ENCODE measurements at places on chromosomes 4 and X.

DNA sequence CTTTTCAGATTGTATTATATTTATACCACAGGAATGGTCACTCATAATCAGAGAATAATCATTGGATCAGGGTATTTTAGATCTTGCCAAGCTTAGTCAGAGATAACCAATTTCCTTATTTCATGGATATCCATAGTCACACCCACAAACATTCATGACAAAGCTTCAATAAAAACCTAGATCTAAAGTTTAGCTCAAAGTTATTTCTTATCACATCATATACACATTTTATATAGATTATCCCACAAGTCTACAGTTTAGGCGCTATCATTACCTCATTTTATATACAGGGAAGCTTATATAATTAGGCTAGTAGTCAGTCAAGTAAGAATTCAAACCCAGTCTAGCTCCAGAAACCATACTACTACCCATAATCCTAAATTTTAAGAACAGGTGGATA, 82.3 kb downstream of the SLC10A7 start:
- no peak for DNase-seq

DNA sequence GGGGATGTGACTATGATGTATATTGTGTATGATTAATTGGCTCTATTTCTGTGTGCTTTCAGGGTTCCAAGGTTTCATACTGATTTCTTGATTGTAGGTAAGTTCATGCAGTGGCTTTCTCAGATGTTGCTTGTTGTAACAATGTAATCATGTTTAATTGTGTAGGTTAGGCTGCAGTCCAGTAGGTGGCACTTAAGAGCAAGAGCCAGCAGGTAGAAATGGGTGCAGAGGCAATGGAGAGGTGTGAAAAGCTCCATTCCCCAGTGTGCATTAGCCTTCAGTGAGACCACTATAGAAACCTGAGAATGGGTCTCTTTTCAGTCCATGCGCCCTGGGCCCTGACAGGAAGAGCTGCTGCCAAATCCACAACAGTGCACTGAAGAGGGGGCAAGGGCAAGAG, 28.2 kb downstream of the DCAF12L2 start:
- DNase-seq: no peak

- no peak for DNase-seq
These were observed 333.9 kb downstream of the ARHGAP24 start for GRCh38 chr4:85808864-85809263.

- DNase-seq: no peak
These were observed 53.7 kb upstream of the NFKB1 start for GRCh38 chr4:102447413-102447812.

DNA sequence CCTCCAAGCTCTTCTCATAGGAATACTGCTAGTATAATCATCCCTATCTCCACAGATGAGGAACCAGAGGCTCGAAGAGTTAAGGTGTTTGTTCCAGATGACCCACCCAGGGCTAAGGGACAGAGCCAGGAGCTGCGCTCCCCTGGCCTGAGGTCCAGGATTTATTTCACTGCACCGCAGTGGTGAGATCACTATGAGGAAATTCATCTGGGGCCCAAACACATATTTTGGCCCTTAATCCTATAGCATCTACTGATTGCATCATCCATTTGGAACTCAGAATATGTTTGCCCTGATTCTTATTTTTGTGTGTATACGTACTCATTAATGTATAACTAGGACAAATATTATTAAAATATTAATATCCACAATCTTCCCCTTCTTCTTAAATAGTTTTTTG, 100.1 kb upstream of the RBPJ start:
- DNase-seq: no peak

DNA sequence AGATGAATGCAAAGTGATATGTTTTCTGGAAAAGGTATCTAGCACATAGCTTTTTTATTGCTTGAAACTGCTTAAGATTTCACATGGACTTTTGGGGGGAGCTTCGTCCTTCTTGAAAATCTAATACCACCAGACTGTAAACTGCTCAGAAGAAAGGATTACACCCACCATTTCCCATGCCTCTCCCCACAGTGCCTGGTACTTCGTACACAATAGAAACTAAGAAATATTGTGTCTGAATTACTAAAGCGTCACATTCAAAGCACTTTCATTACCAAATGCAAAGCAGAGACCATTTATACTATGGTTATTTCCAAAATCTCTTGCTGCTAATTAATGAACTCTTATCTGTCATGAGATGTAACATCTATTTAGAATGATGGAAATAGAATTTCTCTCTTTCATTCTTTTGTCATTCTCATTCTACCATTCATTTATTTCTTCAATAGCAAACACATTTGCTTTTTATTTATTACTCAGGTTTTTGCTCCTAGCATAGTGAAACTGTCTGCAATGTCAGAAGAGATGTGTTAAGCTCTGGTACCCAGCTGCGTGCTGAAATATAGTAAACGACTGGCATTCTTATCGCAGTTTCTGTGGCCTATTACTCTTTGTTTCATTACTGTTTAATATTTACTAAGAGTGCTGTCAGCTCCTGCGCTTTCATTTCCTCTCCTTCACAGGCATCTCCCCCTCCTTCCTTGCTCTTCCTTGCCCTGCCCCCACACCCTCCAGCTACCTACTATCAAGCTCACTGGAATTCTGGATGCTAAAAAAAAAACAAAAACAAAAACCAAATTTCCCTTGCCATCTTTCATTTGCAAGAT, 51.4 kb upstream of the RAPGEF2 start:
- DNase-seq: no peak

- DNase-seq: no peak
These were observed 116.2 kb downstream of the CDS1 start for GRCh38 chr4:84699001-84699671.

GRCh38 chrX:115067812-115068211, 50.4 kb upstream of the IL13RA2 start:
- DNase-seq: no peak

- DNase-seq: no peak
These were observed 63.1 kb downstream of the ATP11C start for GRCh38 chrX:139869796-139870195.

DNA sequence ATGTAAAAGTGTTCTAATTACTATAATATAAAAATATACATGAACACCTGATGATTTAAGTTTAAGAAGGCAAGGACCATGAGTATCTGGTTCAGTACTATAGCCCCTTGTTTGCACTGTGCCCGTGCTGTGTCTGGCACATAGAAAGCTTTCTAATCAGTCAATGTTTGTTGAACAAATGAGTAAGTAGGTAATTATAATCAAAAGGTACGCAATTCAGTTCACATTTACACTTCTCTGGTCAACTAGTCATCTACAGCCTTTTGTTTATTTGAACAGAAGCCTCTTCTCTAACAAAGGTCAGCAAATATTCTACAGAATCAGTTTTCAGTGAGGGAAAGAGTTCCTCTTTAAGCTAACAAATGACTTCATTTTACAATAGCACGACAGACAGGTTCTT, 523.3 kb downstream of the SMARCA1 start:
- no peak for DNase-seq

GRCh38 chr4:182126603-182127002, 116.6 kb upstream of the TENM3 start:
- DNase-seq: no peak

DNA sequence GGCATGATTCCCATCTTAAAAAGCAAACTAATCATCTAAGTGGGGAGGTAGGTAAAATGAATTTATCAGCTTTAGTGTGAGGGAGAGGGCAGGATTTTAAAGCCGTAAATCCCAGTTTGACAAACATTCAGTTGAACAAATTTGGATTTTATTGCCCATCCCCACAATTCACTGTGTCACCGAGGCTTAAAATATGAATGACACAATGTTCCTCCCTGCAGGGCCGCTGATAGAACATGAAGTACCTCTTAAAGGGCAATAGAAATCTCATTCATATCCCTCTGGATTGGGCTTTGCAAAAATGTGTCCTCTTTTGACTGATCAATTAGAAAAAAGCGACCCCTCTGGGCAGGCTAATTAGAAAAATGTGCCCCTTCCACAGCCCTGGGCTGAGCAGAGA, 45.5 kb upstream of the SMAD1 start:
- no peak for DNase-seq

DNA sequence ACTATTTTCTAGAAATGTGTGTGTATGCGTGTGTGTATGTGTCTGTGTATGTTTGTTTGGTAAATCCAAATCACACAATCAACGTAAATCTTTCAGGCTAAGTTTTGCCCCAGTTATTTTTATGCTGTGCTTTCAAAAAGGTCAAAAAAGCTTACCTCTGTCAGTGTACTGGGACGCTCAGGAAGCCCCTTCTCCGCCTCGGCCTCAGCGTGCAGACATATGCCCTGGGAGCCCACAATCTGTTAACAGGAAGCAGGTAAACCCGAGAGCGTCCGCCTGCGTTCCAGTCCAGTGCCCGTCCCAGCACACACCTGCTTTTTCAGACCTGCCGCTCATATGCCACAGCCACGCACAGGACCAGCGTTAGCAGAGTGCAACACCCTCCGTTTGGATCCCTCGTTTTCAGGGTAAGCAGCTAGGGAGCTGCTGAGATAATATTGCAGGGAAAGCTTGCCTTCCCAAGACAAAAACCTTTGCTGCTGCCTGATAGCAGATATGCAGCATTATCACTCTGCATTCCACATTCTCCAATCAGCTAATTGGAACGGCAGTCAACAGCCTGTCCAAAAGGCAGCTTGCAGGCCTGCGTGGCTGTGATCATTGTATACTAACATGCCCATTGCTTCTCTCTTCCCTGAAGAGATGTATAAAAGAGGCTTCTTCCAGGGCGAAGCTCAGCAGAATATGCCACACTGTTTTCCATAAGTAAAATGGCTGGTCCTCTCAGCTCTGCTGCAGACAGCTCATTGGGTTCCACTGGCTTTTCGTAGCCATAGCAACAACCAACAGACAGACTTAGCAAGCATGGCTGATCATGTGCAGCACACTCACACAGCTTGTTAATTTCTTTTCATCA, at the start of gene SORBS2:
SORBS2 (minus strand) TSS at position 686 of the 856 bp plus-strand sequence. CDS start 121,623 bp downstream, outside the sequence.
- peak; percentile 47 for DNase-seq

DNA sequence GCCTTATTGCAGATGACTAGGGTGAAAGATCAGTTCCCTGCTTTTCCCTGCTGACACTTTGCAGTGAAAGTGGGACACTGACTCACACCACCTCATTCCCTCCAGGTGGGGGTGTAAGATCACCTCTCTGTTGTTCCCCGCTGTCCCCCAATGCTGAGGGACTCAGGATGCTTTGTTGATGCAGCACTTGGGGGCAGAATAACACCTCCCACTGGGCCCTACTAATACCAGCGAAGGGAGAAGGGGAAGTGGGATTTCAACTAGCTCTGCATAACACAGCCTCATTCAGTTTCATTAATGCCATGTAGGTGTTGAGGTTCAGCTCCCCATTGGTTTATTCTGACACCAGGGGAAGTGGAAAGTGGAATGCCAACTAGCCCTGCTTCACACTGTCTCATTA, 43.6 kb upstream of the IL1RAPL2 start:
- no peak for DNase-seq

- no peak for DNase-seq
These were observed 2.9 kb upstream of the KLHL2 start for GRCh38 chr4:165204462-165204830.

- DNase-seq: no peak
These were observed 48.3 kb downstream of the ANXA5 start for GRCh38 chr4:121648516-121648915.

GRCh38 chrX:110346681-110347080, 12.0 kb upstream of the RTL9 start:
- DNase-seq: no peak

GRCh38 chr4:166091146-166091545, 218.1 kb downstream of the TLL1 start:
- no peak for DNase-seq

DNA sequence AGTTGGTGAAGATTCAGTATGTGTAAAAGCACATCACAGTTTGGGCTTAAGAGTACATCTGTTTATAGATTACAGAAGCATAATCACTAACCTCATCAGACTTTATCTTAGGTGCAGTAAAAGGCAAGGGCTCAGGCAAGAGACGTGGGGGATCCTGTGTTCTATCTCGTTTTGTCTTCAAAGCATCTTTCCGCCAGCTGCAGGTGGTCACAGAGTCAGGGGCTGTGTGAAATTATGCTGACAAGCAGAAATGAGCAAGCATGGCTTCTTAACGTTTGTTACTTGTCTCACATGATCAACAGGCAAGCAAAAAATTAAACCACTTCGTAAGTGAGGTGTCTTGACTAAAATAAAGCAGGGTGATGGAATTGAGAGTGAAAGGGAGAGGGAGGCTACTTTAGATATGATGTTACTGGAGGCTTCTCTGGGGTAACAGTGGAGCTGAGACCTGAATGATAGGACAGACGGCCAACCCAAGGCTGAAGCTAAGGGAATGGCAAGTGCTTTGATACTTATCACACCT, 1.4 kb upstream of the TEC start:
- no peak for DNase-seq

GRCh38 chrX:44585866-44586265, 43.2 kb upstream of the FUNDC1 start:
- DNase-seq: no peak

DNA sequence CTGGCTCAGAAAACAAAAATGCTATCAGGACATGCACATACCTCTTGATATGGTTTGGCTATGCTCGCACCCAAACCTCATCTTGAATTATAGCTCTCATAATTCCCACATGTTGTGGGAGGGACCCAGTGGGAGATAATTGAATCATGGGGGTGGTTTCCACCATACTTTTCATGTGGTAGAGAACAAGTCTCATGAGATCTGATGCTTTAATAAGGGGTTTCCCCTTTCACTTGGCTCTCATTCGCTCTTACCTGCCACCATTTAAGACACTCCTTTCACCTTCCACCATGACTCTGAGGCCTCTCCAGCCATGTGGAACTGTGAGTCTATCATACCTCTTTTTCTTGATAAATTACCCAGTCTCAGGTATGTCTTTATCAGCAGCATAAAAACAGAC, 958.6 kb downstream of the TRAM1L1 start:
- DNase-seq: no peak

DNA sequence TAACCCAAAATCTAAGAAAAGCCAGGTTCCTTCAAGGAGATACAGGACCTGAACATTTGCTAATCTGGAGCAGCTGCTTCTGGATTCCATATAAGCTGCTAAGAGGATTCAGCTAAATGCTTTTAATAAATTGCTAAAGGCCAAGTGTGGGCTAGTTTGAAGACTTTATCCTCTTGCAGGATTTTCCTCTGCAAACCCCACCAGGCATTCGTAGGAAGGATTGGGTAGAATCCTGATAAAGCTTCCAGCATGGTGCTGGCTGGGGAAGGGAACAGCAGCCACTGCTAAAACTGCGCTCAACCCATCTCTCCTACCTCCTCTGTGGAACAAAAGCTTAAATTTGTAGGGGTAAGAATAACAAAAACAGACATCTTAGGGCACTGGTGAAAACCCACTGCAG, 61.3 kb upstream of the TAB3 start:
- no peak for DNase-seq

- no peak for DNase-seq
These were observed 97.0 kb upstream of the LANCL3 start for GRCh38 chrX:37474478-37474877.

GRCh38 chr4:123673971-123674370, 277.4 kb downstream of the SPRY1 start:
- peak; percentile 42 for DNase-seq

- no peak for DNase-seq
These were observed 6.4 kb downstream of the MTM1 start for GRCh38 chrX:150574559-150575418.

DNA sequence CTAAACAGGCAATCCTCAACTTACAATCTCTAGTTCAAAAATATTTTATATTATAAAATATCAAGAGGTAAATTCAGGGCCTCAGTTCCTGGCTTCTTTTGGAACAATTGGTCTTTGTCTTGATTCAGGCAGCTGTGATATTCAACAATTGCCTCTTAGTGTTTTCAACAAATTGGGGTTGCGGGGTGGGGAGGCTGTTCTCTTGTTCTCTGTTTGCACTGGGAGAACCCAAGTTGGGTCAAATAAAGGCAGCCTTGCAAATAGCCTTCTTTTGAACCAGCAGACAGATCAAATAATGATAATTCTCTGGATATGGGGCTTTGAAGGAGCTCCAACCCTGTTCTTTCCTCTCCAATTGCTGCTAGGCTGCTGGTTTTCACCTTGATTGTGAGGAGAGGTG, 142.5 kb downstream of the COL4A5 start:
- DNase-seq: no peak
